ENCODE measurements at places on chromosomes 12 and 14.
A peak's percentile ranks its signal among the peaks of the same experiment; 100 is the strongest.

GRCh38 chr12:109444259-109444658 lies 32.8 kb downstream of the KCTD10 start:
- DNase-seq = no peak

- DNase-seq = peak; percentile 93
Observed at GRCh38 chr12:66786531-66787308, 107.8 kb upstream of the GRIP1 start.

DNA sequence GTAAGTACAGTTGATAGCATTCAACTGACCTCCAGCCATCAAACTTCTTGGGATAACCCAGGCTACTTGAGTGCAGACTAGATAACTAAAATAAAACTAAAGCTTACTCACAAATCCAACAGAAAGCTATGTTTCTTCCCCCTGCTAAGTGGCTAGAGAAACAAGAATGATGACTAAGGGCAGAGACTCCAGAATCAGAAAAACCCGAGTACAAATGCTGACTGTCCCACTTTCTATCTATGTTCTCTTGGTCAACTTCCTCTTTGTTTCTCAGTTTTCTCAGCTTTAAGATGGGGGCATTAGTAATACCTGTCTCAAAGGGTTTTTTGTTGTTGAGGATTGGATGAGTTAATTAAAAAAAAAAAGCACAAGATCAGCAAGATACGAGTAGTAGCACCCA lies 6.1 kb upstream of the NUAK1 start:
- no peak for DNase-seq

GRCh38 chr12:12542286-12542685 lies 20.4 kb downstream of the DUSP16 start:
- DNase-seq = no peak

DNA sequence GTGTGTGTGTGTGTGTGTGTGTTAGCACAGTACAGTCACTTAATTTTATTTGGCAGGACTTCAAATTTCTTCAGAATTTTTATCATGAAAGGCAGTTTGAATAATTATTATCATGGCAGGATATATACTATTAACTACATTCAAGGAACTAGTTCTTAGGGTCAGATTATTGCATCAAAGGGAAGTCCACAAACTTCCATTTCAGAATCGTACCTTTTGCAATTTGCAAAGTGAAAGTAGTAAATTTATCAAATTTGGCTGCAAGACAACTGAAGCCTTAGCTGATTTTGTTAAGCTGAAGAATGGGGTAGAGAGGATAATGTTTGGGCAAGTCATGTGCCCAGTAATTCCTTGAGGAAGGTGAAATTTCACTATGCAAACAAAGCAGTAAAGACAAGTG lies 68.2 kb downstream of the PLEKHG7 start:
- DNase-seq = no peak
